ENCODE measurements at places on chromosomes 4 and X.

- DNase-seq, result no peak
Observed at GRCh38 chr4:153535772-153536513, 69.8 kb downstream of the TMEM131L start.

DNA sequence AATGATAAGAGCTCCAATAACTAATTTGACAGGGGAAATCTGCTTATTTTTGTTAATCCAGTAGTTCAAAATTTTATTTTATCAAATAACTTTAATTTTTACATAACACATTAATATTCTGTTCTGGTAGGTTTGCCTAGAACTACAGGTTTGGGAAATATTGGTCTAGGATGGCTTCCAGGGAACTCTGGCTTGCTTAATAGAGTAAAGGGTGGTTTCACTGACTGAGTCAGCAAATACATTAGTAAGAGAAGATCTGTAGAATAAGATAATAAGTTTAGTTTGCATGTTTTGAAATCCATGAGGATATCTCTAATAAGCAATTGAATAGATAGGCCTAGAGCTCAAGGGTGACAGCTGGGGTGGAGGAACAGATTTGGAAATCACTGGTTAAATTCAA lies 500.7 kb downstream of the ZNF674 start:
- no peak for DNase-seq

- no peak for DNase-seq
Observed at GRCh38 chr4:75723163-75724065, 963 bp upstream of the USO1 start.

- DNase-seq, result no peak
Observed at GRCh38 chrX:128728943-128729342, 676.7 kb upstream of the ACTRT1 start.

- no peak for DNase-seq
Observed at GRCh38 chr4:151659601-151660364, 101.0 kb downstream of the GATB start.

DNA sequence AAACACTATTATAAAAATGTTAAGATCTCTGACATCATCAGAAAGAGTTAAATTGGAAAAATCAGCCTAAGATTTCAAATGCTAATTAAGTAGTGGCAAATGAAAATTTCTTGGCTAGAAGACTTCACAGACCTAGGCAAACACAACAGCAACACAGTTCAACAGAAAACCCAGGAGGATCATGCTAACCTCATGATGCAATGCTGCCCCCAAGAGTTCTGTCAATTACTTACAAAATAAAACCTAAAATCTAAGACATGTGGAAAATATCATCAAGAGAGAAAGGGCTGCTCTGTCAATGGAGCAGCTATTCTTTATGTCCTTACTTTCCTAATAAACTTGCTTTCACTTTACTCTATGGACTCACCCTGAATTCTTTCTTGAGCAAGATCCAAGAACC lies 21.0 kb downstream of the S100G start:
- no peak for DNase-seq

- DNase-seq, result no peak
Observed at GRCh38 chr4:113294908-113295307, 245.5 kb downstream of the ANK2 start.

GRCh38 chr4:20805716-20806115 lies 105.5 kb downstream of the PACRGL start:
- DNase-seq, result no peak
